CD8-positive, alpha-beta T cell (primary cell): ENCODE measurements at places on chromosomes 12 and 14.
A peak's percentile ranks its signal among the peaks of the same experiment; 100 is the strongest.

GRCh38 chr12:51527966-51528365, 63.1 kb upstream of the SCN8A start:
- no peak for DNase-seq

GRCh38 chr12:128763395-128763794, 60.4 kb downstream of the SLC15A4 start:
- peak; percentile 28 for DNase-seq

DNA sequence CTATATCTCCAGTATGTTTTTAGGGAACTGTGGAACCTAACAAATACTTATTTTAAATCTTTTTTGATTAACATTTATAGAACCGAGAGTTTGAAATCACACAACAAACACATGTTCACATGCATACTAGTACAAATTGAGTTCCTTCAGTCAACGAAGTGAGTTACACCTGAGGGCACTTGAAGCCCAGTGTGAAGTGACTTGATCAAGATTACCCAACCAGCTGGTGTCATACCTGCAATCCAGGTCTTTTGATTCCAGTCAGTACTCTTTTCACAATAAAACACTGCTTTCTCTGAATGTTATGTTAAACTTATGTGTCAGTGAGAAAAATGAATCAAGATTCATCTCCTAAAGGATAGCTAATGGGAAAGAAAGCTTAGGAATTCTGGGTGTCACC, 35.2 kb downstream of the VRK1 start:
- no peak for DNase-seq

DNA sequence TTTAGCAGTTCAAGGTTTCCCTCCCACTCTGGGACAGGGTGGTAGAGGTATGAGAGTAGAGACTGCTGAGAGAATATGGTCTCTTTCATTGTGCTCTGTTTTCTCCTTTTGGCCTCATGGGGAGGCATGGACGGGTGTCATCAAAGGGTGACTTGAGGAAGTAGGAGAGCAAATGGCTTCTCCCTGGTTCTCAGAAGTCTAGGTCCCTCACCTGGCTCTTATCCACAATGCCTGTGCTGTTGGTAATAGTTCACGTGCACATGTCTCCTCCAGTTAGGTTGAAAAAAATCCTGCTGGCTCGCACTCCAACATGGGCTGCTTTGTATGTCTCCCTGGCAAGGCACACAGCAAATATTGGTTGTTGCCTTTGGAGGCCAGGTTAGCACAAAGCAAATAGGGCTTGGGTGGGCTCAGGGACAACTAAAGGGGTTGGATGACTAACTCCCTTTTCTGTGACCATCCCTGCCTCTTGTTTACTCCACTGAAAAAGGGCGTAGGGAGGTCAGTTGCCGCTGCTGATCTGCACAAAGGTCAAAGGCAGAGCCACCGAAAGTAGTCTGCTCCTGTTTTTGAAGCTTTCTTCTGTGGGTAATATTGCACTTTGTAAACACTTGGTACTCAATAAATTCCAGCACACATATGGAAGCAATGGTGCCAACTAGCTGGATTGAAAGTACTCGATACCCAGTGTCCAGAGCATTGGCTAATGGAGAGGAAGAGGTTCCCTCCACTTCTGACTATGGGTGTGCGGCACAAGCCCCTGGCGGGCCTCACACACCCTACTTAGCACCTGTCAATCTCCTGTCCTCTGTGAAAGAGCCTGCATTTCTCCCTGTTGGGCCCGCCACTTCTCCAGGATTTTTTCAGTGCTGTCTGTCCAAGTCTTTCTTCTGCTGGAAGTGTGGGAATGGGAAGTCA, 121.8 kb downstream of the SLC38A6 start:
- DNase-seq: no peak

GRCh38 chr14:68331991-68332390, 460.9 kb downstream of the ZFP36L1 start:
- no peak for DNase-seq

DNA sequence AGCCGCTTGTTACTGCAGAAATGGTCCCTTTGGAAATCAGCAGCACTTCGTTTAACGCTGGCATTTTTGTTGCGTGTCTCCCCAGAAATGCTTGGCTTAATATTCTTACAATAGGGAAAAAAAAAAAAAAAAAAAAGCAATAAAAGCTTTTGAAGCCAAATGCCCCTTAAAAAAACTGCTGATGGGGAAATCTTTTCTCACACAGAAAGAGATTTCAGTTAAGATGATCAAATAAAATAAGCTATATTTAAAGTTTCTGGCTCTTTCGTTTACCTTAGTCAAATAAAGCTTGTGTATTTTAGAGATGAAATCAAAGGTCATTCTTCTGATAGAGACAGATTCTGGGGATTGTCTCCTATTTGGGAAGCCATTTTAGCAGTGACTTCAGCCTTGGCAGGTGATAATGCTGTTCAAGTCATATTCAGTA, 52.4 kb upstream of the FRS2 start:
- no peak for DNase-seq
